ENCODE measurements at places on chromosomes 6 and 20.

- DNase-seq = peak; percentile 65
These were observed 9.0 kb downstream of the ADA start for GRCh38 chr20:44642203-44643153.

DNA sequence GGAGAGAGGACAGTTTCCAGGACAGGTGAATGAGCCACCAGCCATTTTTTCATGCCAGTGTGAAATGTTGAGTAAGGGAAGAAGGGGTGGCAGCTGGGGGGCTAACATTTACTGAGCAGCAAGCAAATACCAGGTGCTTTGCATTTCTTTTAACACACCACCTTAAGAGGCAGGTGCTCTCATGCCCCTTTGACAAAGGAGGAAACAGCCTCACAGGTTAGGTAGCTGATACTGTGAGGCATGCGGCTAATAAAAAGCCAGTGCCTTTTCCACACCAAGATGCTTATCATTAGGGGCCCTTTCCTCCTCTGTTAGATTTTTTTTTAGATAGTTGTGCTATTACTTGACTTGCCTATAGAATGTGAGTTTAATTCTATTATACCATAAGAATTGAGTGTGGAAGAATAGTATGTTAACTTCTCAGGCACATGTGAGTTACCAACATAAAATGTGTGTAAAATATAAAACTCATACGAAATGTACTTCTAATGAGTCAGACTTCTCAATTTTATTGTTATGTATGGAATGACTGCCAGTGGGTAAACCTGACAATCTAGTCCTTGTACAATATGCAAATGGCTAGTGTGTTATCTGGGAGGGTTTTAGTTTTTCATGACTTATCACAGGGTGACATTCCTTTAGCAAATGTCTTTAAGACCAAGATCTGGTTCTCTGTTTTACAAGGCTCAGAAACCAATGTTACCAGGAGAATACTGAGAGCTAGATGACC is 260.0 kb downstream of the TMEM242 start:
- DNase-seq = peak; percentile 47

DNA sequence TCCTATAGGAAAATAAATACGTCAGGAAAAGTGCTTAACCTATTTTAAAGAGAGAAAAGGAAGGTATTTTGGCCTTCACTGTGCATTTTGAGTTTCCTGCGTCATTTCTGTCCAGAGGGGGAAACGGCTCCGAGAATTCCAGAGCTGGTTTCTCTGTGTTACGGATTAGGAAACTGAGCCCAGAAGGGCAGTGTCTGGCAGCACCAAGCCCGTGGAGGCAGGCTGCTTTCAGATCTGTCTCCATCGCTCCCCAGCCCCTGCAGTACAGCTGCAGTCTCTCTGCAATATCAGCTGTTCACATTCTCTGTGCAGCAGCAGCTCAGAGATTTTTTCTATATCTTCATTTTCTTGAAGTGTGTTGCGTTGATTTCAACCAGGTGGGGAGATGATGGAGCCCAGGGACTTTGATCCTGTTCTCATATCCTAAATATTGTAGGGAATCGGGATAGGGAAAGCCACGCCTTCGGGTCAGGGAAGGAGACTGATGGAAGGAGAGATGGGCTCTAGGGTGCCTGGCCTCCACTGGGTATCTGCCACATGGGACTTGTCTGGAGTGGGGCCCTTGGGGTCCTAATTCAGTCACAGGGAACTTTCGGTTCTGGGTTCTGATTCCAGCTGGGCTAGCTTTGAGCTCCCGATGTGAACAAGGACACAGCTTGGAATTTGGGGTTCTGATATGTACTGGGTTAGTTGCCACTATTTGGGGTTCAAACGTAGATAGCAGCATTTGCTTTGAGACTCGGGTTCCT is 2.8 kb downstream of the ANKRD60 start:
- no peak for DNase-seq

DNA sequence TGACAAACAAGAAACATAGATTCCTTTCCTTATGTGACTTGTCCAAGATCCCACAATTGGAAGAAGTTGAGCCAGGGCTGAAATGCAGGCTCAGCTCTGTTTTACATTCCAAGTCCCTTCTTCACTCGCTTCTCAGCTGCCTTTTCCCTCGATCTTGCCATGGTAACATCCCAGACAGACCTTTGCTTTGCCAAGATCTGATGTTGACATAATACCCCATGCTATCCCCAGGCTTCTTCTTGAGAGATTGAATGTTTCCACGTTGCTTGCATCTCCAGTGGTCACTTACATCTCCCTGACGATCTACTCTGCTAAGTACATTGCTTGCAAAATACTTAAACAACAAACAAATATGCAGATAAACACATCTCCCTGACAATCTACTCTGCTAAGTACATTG is 63.5 kb downstream of the TBXT start:
- no peak for DNase-seq

GRCh38 chr6:130326496-130326895 is 39.3 kb upstream of the TMEM200A start:
- DNase-seq = no peak

DNA sequence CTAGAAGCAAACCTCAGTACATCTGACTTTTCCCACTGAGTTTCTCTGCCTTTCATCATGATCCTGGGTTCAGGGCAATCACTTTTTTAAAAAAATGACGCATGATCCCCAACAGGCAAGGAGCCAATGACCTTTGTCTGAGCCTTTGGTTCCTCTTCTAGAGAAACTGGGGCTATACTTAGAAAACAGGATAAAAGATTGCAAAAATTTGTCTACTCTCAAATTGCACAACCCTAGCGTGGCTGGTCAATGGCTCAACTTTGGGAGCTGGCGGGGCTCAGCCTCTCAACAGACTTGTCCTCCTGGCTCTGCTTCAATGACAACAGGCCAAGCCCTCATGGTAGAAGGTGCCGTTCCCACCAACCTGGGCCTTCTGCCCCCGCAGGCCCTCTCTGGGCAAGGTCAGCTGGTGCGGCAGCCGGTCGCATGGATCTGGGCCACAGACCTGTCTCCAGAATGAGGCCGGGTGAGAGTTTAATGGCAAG is 48.7 kb downstream of the PDYN start:
- peak; percentile 30 for DNase-seq

- DNase-seq = no peak
These were observed 279.6 kb downstream of the PRL start for GRCh38 chr6:22017272-22017671.
